ENCODE measurements at places on chromosomes 3 and 15.

DNA sequence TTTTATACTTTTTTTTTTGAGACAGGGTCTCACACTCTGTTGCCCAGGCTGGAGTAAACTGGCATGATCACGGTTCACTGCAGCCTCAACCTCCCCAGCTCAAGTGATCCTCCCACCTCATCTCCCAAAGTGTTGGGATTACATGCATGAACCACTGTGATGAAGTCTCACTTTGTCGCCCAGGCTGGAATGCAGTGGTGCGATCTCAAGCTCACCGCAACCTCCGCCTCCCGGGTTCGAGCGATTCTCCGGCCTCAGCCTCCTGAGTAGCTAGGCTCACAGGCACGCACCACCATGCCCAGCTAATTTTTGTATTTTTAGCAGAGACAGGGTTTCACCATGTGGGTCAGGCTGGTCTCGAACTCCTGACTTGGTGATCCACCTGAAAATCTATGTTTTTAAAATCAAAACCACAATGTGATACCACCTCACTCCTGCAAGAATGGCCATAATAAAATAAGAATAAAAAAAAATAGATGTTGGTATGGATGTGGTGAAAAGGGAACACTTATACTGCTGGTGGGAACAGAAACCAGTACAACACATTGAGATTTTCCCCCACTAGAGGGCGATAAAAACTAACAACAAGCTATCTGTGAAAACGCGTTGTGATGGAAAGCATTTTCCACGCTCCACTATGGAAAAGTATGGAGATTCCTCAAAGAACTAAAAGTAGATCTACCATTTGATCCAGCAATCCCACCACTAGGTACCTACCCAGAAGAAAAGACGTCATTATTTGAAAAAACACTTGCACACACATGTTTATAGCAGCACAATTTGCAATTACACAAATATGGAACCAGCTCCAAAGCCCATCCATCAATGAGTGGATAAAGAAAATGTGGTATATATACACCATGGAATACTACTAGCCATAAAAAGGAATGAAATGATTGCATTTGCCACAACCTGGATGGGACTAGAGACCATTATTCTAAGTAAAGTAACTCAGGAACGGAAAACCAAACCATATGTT is 26.8 kb upstream of the OCA2 start:
- peak; percentile 61 for DNase-seq

GRCh38 chr3:151452368-151452767 is 8.5 kb downstream of the IGSF10 start:
- no peak for DNase-seq

GRCh38 chr15:75211436-75212199 is 9.9 kb downstream of the C15orf39 start:
- peak; percentile 21 for DNase-seq

- DNase-seq, result no peak
These were observed 654.9 kb upstream of the KCNMB2 start for GRCh38 chr3:177881351-177881750.

GRCh38 chr3:126476166-126477060 is 722 bp upstream of the ZXDC start:
- peak; percentile 24 for DNase-seq

GRCh38 chr3:125083776-125084175 is 28.0 kb upstream of the HEG1 start:
- peak; percentile 65 for DNase-seq

GRCh38 chr3:110101361-110101760 is 764.0 kb upstream of the DPPA4 start:
- no peak for DNase-seq

DNA sequence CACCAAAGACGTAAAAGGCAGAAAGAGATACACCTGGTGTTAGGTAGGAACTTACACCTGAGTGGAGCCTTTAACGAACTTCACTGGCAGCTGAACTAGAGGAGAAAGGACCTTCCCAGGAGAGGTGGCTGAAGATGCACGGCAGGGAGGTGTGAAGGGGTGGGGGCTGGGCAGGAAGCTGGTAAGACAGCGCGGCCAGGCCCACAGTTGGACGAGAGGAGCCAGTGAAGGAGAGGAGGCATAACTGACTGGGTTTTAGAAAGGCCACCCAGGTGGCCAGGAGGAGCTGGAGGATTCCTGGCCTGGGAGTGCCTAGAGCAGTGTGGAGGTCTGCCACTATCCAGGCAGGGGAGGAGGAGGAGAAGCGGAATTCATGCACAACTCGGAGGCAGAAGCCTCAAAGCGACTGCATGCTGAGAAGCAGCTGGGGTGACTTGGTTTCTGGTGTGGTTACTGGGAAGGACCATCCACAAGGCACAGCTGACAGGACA is 51.9 kb downstream of the SLC41A3 start:
- DNase-seq, result no peak

DNA sequence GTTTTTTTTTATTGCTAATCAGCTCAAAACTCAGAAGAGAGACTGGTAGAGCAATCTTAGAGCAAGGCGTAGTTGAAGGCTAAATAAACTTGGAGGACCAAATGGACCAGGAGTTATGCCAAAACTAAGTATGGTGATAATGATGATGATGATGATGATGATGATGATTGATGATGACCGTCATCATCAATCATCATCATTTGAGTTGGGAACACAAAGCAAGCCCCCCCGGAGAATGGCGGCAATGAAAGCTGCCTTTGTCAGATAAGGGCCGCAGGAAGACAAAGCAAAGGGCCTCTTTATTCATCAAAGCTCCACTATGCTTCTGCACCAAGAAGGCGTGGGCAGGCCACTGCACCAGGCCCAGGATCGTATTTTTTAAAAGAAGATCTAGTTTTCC is 82.1 kb upstream of the RAD18 start:
- no peak for DNase-seq

DNA sequence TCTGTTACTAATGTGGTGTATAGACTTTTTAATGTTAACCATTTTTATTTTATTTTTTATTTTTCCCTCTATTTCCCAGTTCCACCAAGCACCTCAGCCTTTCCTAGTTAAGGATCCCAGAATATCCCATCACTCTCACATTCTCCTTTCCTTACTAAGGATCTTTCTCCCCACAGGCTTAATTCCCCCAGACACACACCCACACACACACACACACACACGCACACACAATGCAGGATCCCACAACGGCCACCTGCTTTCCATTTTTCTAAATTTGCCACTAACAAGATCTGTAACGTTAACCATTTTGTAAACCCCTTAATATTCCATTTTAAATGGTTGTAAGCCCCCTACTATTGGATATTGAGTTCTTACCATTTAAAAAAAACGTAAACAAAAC is 404.1 kb downstream of the ZIC1 start:
- no peak for DNase-seq

GRCh38 chr15:40314723-40315276 is 7.1 kb upstream of the PLCB2 start:
- no peak for DNase-seq

GRCh38 chr3:196699749-196700148 is 12.3 kb downstream of the CEP19 start:
- DNase-seq, result peak; percentile 29

- DNase-seq, result peak; percentile 66
These were observed 430.7 kb upstream of the RBMS3 start for GRCh38 chr3:28850186-28850585.

GRCh38 chr3:11096266-11097139 is 57.8 kb upstream of the HRH1 start:
- peak; percentile 90 for DNase-seq

GRCh38 chr3:184299488-184300377 is 692 bp downstream of the PSMD2 start:
- DNase-seq, result peak; percentile 63

DNA sequence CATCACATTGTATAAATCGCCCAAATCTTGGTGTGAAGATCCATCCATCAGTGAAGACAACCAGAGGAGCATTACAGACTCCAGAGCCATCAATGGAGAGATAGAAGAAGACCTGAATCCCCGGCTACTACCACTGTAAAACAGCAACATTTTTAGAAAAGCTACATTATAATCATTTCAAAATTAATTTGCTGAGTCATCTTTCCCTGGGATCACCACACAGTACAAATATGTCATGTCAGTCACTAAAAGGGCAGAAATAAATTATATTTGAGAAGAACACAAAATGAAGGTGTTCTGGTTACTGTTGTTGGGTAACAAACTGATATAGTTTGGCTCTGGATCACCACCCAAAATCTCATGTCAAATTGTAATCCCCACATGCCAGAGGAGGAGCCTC is 218.5 kb upstream of the STT3B start:
- DNase-seq, result no peak

DNA sequence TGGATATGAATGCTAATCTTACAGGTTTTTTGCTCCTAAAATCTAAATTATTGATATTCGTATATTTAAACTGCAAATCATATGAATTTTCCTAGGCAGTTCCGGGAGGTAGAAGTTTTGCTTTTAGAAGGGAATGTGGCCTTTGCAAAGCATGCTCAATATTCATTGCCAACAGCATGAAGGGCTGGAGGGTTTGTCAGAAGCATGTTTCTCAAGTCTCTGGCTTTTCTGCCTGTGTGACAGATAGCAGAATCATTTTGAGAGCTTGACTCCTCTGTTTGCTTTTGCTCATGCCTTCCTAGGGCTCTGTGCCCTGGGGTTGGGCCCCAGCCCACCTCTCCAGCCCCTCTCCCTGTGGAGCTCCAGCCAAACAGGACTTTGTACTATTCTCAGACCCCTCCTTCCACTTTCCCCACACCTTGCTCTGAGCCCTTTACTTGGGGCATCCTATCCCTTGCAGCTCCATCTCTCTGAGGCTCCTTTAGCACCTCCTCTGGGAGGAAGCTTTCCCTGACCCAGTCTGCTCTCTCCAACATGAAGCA is 91.3 kb downstream of the ARNT2 start:
- no peak for DNase-seq

DNA sequence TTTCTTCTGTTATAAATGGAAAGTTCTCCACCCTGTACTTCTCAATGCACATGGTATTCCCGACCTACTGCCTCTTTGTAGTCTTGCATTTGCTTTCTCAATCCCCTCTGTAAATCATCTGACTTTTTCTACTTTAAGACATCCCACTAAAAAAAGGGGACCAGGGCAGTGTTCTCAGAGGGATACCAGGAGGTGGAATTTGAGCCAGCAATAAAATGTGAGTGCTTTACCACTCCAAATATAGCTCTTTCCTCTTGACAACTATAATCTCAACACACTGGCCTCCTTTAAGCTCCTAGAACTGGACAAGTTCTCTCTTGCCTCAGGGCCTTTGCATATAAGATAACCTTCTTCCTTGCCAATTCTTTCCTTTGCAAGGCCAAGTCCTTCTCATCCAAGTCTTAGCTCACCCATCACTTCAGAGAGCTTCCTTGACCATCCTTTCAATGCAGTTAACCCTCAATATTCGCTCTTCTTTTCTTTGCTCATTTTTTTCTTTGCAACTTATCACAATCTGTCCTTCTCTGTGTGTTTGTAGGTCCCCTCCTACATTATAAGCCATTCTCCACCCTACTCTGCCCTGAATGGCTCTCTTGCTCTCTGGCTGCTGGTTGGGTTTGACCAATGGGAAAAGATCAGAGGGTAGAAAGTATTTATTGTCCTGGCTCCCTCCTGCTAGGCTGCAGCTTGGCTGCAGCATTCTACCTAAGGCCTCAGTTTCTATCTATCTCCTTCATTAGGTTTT is 93.4 kb downstream of the PRICKLE2 start:
- no peak for DNase-seq

DNA sequence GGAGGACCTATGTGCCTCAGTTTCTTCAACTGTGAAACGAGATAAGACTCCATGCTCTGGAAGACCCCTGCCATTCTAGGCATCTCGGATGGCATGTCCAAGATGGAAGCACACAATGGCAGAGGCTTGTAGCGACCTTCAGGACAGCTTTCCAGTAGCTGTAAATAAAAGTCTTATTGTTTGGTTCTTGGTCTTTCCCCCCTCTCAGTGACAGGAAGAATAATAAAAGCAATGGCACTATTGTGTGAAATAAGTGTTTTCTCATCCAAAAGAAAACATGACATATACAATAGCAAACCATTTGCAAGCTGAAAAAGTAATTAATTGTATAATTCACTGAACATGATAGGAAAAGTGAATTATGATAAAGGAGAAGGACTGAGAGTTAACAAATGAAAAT is 32.5 kb upstream of the CD47 start:
- DNase-seq, result no peak

- peak; percentile 60 for DNase-seq
These were observed 108.7 kb downstream of the ITPR1 start for GRCh38 chr3:4601892-4602291.

GRCh38 chr3:34073961-34074360 is 275.5 kb downstream of the PDCD6IP start:
- no peak for DNase-seq

GRCh38 chr3:138778643-138779042 is 56.1 kb downstream of the PIK3CB start:
- no peak for DNase-seq

- DNase-seq, result no peak
These were observed 20.2 kb downstream of the NBEAL2 start for GRCh38 chr3:46999516-47000197.

- no peak for DNase-seq
These were observed 99.7 kb downstream of the XXYLT1 start for GRCh38 chr3:195171093-195171873.

- no peak for DNase-seq
These were observed 99.3 kb upstream of the ALDH1A3 start for GRCh38 chr15:100780208-100780800.

GRCh38 chr3:140244893-140245292 is 309.9 kb downstream of the CLSTN2 start:
- DNase-seq, result peak; percentile 3

- no peak for DNase-seq
These were observed 408.6 kb downstream of the GBE1 start for GRCh38 chr3:81352867-81353266.

DNA sequence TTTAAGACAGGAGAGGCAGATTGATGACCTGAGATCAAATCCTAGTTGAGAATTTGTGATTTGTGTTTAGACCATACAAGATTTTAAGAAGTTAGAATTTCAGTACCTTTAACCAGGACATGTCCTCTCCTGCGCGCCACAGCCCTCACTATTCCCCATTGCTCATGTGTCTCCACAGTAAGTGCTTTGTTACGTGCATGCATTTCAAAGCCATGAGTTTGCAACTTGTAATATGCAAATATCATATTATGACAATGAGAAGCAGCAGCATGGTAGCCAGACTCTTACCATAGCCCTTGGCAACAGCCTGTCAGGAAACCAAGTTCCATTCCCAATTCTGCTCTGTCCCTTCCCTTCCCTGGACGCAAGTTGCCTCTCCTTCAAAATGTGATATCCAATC is 73.3 kb upstream of the ATP13A5 start:
- no peak for DNase-seq

DNA sequence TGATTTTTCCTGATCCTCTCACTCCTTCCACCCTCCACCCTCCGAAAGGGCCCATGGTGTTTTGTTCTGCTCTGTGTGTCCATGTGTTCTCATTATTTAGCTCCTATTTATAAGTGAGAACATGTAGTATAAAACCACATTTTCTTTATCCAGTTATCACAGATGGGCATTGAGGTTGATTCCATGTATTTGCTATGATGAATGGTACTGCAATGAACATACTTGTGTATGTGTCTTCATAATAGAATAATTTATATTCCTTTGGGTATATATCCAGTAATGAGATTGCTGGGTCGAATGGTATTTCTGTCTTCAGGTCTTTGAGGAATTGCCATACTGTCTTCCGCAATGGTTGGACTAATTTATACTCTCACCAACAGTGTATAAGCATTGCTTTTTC is 126.0 kb downstream of the IMPG2 start:
- no peak for DNase-seq
